LHCN-M2 (cell line): ENCODE measurements at places on chromosomes 16 and 17. TPM values are rescaled to one million over a fixed set of nuclear protein-coding genes. Genes with fewer than 3 reads are reported as not detected.

Gene ARL4D
- 19.8 and 25.6 TPM in 2 replicates for total RNA-seq

- no peak for DNase-seq
These were observed 7.3 kb downstream of the TCF25 start for GRCh38 chr16:89880477-89881367.

Gene CYB5B
- 60.7 and 67.3 TPM in 2 replicates for total RNA-seq

Gene CDRT4
- not detected in 2 replicates for total RNA-seq

DNA sequence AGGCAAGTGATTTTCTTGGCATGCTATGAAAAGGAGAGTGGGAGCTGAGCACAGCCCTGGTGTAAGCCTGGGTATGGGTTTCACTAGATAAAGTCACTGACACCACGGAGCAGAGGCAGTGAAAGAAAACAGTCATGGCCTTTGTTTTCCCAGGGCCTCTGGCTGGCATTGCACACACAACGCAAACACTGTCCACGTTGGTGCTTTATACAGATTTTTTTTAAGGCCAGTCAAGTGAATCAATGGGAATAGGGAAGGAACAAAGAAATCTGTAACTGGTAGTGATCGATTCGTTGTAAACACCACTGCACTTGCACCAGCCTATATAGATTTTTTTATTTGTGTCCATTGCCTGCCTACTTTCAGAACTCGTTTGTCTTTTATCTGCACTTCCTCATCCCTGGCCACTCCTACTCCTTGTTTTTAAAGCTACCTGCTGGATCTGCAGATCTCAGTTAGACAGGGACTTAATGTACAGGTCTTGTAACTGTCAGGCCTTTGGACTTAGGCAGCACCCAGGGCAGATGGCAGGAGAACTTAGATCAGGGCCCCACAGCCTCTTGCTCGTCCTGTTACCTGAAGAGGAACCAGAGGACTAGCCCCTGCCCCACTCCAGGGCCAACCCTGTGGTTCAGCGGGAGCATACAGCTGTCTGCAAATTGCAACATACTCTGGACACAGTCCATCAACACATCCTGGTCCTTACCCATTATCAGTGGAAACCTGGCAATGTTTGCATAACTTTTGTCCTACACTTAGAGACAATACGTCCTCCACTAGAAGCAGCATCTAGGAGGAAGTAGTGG lies 10.6 kb upstream of the TMIGD1 start:
- peak; percentile 70 for DNase-seq

Gene CBFA2T3
- total RNA-seq, result not detected in 2 replicates

GRCh38 chr17:79891113-79891730 lies 52.0 kb upstream of the CBX4 start:
- no peak for DNase-seq

Gene PIRT
- not detected in 2 replicates for total RNA-seq
